ENCODE measurements at places on chromosomes 2 and 18.

DNA sequence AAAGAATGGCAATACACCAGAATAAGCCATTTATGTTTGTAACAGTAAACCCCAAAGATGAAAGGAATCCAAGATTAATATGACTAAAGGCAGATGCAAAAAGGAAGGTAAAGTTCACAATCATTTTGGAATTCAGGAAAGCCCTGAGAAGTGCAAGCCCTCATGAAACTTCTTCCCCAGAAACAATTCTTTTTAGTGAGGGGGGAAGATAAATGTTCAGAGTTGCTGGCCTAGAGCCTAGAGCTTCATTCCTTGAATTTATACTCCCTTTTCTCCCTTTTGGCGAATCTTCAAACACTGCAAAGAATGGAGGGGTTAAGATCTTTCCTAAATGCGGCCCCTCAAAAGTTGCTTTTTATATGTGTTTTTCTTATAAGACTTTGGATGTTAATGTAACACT lies 368.8 kb downstream of the MEIS1 start:
- no peak for DNase-seq

GRCh38 chr2:109638795-109639194 lies 24.6 kb downstream of the SOWAHC start:
- no peak for DNase-seq

DNA sequence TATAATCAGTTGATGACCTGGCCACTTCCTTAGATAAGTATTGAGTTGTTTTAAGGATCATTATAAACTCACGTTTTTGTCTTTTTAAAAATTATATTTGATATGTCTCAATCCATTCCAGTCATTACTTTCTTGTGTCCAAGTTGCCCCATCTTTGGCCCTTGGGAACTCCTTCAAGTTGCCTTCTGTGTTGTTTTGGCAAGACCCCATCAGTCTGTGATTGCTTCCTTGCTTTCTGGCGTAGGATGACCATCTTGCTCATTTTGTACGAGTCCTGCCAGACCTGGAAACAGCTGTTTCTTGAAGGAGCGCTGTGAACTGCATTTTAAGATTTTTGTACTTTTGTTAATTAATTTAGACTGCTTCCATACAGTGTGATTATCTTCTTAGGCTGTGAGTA lies 68.9 kb upstream of the ITM2C start:
- DNase-seq = no peak

DNA sequence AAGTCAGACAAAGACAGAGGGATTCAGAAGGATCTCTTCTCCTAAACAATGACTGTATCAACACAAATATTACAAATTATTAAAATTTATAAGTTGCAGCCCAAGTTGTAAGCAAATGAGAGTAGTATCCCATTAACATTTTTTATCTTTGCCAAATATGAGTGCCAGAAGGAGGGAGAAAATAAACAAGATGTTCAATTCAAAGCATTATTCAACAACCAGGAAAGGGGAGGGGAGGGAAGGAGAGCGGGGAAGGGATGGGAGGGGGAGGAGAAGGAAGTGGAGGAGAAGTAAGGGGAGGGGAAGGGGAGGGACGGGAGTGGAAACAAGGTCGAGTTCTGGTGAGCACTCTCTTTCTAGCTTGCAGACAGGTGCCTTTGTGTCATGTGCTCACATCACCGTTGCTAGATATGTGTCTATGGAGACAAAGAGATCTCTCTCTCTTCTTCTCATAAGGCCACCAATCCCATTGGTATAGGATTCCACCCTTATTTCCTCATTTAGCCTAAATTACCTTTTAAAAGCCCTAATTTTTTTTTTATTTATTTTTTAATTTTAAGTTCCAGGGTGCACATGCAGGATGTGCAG lies 679.6 kb upstream of the CHAC2 start:
- no peak for DNase-seq

- no peak for DNase-seq
Observed at GRCh38 chr2:131092458-131093005, 728 bp downstream of the FAM168B start.

- no peak for DNase-seq
Observed at GRCh38 chr2:136253288-136254004, 135.5 kb upstream of the CXCR4 start.

GRCh38 chr18:69943021-69943420 lies 4.7 kb downstream of the CD226 start:
- DNase-seq = no peak

Measured in esophagus squamous epithelium (tissue), 5 donors.